ENCODE measurements at places on chromosomes 2 and 18. TPM values are rescaled to one million over a fixed set of nuclear protein-coding genes. Genes with fewer than 3 reads are reported as not detected.

Gene GRB14
- 2.7 TPM for total RNA-seq

DNA sequence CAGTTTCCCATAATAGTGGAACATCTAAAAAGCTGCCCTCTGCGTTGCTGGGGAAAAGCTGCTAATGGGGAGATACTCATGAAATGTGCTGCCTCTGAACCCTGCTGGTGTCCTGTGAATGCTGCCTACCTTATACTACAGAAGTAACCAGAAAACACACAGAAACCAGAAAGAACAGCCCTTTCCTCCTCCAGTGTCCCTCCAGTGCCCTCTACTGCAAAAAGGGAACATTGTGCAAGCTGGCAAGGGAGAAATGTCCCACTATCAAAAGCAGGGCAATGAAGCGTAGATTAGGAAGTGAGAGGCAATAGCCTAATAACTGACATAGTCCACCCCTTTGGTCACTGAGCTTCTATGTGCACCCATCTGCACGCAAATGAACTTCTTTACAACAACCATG, 162.7 kb upstream of the ETAA1 start:
- DNase-seq, result no peak

- DNase-seq, result no peak
These were observed 142.0 kb downstream of the COL6A3 start for GRCh38 chr2:237271698-237272652.

DNA sequence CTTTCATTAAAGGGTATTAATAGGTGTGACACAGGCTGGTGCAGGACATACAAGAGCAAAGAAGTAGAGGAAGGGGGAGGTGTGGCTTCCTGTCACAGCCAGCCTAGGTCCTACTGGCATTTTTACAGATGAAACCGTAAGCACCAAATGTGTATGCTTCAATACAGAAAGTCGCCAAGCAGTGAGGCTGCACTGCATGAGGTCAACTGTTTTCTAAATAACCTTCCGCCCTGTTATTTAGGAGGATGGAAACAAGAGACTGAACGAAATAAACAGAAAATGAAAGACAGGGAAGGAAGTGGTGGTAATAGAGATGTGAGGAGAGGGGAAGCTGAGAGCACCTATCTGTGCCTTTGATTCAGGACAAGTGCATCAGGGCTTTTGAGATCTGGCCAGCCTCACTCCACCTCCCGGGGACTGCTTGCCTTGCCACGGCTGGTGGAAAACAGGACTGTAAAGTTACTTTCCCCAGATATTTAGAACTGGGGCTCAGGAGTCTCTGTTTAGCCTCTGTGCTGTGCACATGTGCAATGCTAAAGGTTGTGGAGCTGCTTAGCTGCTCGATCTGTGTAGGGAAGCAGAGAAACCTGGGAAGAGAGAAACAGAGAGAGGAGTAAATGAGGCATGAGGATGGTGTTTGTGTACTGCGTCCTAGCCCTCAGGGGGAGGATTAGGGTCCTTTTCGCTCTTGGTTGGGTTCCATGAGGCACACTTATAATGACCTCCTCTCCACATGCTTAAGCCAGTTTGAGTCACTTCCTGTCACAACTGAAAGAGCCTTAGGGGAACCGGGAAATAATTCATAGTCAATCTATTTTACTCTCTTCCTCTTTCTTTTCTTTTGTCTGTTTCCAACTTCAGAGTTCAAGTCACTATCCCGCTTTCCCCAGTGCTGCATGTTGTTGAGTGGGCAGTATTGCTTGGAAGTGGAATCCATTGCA, 62.3 kb upstream of the BOD1L2 start:
- no peak for DNase-seq

GRCh38 chr18:32441533-32441932, 29.1 kb downstream of the GAREM1 start:
- no peak for DNase-seq

DNA sequence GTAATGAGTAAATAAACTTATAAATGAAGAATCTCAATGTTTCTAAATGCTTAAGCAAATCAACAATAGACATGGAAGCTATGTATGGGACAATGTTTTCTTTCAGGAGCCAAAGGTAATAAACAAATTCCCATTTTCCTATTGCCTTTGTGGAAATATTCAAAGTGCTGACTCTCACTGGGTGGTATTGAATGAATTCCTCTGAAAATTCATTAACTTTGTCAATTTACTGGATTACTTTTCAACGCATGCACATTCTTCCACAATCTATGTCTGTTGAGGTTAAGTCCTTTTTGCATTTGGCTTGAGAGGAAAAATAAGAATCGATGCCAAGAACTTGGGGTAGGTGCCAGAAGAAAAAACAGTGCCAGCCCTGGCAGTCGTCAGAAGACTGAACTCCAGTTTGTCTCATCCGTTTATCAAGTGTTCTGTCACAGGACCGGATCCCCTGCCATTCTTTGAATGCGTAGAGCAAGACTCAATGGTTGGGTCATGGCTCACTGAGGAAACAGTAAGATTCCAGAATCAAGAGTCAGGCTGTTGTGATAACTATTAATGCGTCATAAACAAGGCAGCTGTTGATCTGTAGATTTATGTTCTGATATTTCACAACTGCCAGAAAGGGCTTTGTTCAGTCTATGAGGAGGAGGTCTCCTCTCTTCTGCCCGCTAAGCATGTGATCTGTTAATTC, 133.3 kb downstream of the GFPT1 start:
- DNase-seq, result no peak

GRCh38 chr2:221085341-221085900, 486.7 kb downstream of the EPHA4 start:
- DNase-seq, result no peak

DNA sequence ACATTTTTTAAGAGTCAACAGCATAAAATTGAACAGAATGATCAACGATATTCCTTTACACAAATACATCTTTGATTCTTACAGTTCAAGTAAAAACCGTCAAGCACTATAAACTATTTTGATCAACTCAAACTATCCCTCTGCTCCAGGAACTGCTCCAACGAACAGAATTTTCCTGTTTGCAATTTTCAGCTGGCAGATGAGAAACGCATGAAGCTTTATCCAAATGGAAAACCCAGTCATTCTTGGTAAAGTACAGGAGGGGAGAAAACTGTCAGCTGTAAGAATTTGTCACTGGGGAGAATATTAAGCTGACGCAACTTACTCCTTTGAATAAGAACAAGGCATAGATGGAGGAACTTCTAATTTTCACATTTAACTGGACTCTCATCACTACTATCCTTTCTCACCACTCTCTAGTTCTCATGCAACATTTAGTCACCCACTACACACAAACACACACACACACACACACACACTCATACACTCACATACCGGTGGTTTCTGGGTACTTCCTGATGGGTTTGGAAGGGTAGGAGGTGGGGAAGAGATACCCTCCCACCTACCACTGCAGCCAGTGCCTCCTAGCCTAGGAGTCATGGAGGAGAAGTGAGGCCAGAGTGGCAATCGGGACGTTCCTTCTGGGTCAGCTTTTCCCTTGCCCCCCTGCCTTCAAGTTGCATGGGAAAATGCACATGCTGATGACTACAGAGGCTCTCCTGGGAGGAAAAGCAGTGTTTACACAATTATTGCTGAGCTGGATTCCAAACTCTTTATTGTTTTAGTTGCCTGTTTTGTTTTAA, 54.0 kb upstream of the SPATS2L start:
- DNase-seq, result no peak

DNA sequence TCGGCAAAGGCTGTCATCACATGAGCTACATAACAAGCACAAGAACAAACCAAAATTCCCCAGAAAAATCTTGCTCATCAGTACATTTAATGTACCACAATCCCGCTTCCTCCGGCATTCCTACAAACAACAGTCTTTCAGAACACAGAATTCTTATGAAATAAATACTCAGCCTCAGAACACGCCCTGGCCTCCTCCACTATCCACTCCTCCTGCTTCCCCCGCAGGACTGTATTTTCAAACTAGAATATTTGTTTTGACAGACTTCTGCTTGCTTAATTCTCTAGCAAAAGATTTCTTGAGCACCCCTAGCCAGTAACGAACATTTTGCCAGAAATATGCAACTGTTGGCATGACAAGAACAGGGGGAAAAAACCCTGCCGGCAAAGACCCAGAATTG, 131.2 kb downstream of the THADA start:
- no peak for DNase-seq

DNA sequence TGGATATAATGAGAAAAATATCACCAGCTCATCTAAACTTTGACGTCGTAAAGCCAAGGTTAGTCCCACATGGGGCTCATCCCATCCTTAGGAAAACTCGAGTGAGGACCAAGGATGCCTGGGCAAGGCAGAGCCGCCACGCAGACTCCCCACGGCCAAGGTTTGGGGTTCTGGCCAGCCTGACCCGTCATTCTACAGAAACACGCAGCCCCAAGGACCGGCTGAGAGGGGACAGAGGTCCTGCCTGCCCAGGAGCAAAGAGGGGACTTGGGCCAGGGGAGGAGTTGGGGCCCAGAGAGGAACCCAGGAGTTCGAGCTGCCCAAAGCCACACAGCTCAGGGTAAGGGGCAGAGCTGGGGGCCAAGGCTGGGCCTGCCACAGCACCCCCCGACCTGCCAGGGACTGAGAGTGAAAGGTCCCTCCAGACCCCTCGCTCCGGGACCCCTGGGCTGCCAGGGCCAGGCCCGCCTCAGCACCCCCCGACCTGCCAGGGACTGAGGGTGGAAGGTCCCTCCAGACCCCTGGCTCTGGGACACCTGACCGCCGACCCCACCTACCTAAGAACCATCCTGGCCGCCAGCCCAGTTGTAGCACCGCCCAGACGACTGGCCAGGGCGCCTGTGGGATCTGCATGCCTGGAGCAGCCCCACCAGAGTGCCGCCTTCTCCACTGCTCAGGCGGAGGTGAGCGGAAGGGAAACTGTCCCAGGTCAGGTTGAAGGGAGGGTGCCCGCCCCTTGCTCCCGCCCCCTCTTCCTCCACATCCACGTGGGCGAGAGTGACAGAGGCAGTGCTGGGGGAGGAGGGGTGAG, at the start of gene PDCD1:
PDCD1 (minus strand) TSS at position 689 of the 811 bp plus-strand sequence; CDS start at position 633, 56 bp downstream.
- peak; percentile 86 for DNase-seq

All from spleen (tissue), 13 donors.